ENCODE measurements at places on chromosomes 2 and 18.

- no peak for DNase-seq
Measured at GRCh38 chr18:36449451-36449850, 151.9 kb downstream of the FHOD3 start.

GRCh38 chr2:28387082-28387960 lies 5.3 kb upstream of the FOSL2 start:
- no peak for DNase-seq

DNA sequence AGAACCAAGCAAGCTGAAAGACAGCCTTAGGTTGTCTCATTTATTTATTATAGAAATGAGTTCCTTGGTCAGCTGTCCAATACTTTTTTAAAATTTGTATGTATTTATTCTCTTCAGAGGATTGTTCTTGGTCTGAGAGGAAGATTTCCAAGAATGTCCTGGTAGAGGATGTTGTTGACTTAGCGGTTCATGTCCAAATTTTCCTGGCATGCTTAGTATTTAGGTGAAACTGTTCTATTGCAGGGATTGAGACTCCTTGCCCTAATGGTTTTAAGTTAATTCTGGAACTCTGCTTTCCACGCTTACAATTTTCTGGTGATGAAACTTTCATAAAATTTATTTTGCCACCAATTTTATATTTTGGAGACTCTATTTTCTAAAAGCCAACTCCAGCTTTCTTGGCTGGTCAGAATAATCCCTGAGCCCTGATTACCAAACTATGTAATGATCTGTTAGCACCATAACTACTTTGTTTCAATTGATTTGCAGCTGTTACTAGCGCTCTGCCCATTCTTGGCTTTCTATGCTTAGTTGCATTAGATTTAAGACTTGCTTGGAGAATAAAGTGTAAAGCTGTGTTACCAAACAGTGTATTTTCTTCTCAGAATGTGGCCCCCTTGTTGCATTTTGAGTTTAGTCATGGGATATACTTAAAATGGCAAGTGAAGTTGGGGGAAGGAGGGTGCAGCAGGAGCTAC lies 1868.8 kb upstream of the CELF4 start:
- DNase-seq, result no peak

DNA sequence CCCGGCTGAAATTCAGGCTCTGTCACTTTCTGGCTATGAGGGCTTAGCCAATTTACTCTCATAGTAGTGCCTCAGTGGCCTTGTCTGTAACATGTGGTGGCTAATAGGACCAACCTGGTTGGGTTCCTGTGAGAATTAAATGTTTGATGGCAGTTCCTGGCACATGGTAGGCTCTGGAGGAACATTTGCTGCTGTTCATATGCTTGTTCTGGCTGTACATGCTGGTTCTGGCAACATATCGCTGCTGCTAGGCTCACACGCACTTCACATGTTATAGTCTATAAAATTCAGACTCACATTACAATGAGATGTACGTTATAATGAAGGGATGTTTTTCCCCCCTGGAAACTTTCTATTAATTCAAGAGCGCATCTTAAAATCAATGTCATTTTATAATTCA lies 417.7 kb upstream of the GYPC start:
- no peak for DNase-seq

GRCh38 chr18:46718501-46719341 lies 38.1 kb downstream of the ST8SIA5 start:
- no peak for DNase-seq

DNA sequence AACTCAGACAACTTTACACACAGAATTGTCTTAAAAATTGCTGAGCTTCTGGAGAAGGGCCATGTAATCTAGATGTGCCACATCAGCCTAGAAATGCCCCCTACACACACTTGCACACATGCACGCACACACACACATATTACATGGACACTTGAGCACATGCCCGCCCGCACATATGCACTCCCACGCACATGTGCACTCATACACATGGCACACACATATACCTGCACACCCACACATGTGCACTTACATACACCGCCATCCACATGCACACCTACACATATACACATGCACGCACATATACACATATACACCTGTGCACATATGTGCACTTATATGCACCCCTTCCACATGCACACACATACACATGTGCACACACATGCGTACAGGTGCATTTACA lies 213.7 kb downstream of the SEPTIN10 start:
- DNase-seq, result no peak

DNA sequence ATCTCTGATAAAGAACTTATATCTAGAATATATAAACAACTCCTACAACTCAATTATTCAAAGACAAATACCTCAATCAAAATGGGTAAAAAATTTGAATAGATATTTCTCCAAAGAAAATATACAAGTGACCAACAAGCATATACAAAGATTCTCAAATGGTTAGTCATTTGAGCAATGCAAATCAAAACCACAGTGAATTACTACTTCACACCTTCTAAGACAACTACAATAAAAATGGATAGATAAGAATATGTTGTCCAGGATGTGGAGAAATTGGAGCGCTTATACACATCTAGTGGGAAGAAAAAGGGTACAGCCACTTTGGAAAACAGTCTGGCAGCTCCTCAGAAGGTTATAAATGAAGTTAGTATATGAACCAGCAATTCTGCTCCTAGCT lies 332.9 kb downstream of the TGIF1 start:
- DNase-seq, result no peak

Measured in effector CD4-positive, alpha-beta T cell (primary cell).